ENCODE measurements at places on chromosomes 7 and 10. TPM values are rescaled to one million over a fixed set of nuclear protein-coding genes. Genes with fewer than 3 reads are reported as not detected.

UFSP1 gene
- 2.2 TPM for total RNA-seq

DNA sequence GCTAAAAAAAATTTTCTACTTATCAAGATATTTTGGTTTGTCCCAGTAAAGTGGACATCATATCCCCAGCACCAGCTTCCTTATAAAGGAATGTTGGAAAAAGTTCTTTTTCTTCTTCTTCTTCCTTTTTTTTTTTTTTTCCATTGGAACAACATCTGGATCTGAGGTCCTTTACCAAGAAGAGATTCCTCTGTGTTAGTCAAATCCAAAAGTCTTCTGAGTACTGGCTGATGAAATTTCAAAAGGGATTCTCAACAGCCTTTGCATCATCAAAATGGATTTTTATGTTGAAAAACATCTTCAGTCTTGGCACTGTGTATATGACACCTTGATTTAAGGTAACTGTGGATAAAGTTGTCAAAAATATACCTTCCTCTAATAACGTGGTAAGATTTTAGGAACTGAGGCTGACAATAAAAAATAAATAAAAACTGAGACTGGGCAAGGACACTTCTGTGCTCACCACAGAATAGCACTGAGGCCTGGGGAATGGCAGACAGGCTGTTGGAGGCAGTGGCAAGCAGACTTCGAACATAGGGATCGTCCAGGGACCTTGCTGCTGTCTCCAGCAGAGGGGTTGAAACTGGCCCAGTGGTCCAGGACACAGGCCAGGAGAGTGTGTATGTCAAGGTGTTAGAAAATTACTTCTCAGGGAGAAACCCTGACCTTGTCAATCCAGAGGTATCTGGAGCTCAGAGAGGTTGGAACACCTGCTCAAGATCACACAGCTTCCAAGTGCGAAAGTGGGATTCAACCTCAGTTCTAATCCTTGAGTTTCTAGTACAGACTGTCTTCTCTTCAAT is 130.4 kb downstream of the PTPN20 start:
- H3K27ac ChIP-seq = no peak overlapping the region
- H3K36me3 ChIP-seq = no peaks in the 10 kb centered on the region
- H3K4me1 ChIP-seq = peaks cover 4% of the 10 kb centered on the region
- H3K27me3 ChIP-seq = no peaks in the 10 kb centered on the region

DNA sequence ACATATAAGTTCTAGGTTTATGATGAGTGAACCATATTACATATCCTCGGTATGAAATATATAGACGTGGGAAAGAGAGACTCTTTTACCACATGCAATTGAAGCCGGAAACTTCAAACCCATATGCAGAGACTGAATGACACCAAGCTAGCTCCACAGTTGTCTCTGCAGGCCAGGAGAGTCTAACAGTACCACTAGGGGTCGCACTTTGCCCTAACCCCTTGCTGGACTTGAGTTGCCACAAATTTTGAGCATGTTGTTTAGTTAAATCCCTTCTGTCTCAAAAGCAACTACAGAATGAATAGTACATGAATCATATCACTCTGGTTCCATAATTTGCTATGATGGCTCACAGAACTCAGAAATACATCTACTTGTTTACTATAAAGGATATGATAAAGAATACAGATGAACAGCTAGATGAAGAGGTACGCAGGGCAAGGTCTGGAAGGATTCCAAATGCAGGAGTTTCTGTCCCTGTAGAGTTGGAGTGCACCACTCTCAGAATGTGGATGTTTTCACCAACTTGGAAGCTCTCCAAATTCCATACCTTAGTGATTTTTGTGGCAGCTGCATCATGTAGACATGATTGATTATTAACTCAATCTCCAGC is 112.4 kb upstream of the YAE1 start:
- no peak overlapping the region for H3K4me3 ChIP-seq
- no peaks in the 10 kb centered on the region for H3K4me1 ChIP-seq
- no peaks in the 10 kb centered on the region for H3K27me3 ChIP-seq

GRCh38 chr7:35993113-35993512 is 159.9 kb upstream of the EEPD1 start:
- no peak for DNase-seq
- H3K27ac ChIP-seq = no peak overlapping the region
- no peaks in the 10 kb centered on the region for H3K4me1 ChIP-seq
- H3K27me3 ChIP-seq = no peaks in the 10 kb centered on the region

DNA sequence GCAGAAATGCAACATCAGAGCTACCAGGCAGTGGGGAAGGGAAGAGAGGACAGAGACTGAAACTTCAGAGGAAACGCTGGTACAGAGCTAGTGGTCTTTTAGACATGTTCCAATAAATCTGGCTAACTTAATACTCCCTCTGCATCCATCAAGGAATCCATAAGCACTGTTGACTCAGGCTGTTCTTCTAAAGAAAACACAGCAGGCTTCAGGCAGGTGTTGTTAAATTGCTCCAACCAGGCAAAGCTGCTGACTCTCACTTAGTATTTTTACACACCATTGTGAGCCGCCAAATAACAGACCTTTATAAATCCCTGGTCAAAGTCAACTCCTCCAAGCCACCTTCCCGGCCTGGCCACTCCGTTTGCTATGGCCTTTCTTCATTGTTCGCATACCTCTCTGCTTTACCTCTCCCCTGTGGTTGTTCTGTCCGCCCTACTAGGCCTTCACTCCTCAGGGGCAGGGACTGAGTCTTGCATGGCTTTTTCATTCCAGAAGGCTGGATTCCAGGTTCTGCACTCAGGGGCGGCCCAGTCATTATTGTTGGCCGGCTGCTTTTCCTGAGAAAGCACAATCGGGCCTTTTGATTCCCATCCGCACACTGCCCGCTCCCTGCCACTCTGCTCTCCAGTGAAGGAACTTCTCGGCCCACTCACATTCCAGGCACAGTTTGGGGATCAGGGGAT is 18.4 kb downstream of the CREB3L2 start:
- H3K27ac ChIP-seq = peak overlapping the region; percentile 66
- no peaks in the 10 kb centered on the region for H3K36me3 ChIP-seq
- no peaks in the 10 kb centered on the region for H3K27me3 ChIP-seq
- peaks cover 97% of the 10 kb centered on the region for H3K4me1 ChIP-seq

GRCh38 chr10:96014473-96015102 is 28.8 kb upstream of the CCNJ start:
- H3K4me3 ChIP-seq = no peak overlapping the region
- no peaks in the 10 kb centered on the region for H3K27me3 ChIP-seq
- no peak overlapping the region for H3K27ac ChIP-seq
- H3K36me3 ChIP-seq = no peaks in the 10 kb centered on the region
- no peak for DNase-seq
- H3K4me1 ChIP-seq = no peaks in the 10 kb centered on the region

DNA sequence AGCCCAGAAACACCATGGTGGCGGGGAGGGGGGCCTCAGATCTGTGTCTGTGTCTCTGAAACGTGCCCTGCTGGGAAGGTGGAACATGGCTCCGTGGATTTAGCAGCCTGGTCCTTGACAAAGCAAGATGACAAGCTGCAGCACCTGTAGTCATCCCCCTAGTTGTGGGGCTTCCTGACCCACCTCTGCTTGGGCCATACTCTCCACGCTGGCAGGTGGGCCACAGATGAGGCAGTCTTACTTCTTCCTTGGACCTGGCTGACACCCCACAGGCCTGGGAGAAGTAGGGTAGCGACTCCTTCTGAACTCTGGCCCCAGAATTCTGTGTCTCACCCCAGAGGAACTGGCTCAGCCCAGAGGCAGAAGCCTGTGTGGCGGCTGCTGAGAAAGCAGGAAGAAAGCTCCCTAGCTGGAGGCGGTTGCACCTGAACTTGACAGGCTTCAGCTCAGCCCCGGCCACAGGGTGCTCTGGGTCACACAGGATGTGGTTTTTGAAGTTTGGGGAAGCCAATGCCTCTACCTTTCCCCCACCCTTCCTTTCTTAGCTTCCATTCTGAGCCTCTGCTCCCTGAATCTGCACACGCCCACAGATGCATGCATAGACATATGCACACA is 113.9 kb downstream of the ABLIM1 start:
- peaks cover 3% of the 10 kb centered on the region for H3K36me3 ChIP-seq
- H3K27ac ChIP-seq = no peak overlapping the region
- no peak for DNase-seq
- no peak overlapping the region for H3K4me3 ChIP-seq
- H3K4me1 ChIP-seq = peaks cover 20% of the 10 kb centered on the region

GRCh38 chr7:84336766-84337165 is 142.2 kb upstream of the SEMA3A start:
- H3K27me3 ChIP-seq = no peaks in the 10 kb centered on the region
- no peak for DNase-seq

- no peak overlapping the region for H3K27ac ChIP-seq
- no peaks in the 10 kb centered on the region for H3K27me3 ChIP-seq
- H3K36me3 ChIP-seq = no peaks in the 10 kb centered on the region
- peak; percentile 15 for DNase-seq
- no peak overlapping the region for H3K4me3 ChIP-seq
Measured at GRCh38 chr7:1675673-1676549, 5.8 kb downstream of the ELFN1 start.

DNA sequence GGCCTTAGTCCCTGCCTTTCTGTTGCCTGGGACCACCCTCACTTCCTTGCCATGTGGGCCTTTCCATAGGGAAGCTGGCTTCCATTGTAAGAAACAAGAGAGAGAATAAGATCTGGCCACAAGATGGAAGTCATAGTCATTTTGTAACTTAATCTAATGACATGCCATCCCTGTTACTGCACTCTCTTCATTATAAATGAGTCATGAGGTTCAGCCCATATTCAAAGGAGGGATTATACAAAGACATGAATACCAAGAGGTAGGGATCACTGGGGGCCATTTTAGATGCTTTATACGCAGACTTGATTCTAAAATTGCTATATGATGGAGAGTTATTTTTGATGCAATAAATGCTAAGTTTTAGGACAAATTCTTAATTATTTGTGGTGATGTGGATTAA is 75.2 kb upstream of the CELF2 start:
- H3K4me3 ChIP-seq = no peak overlapping the region
- H3K27me3 ChIP-seq = no peaks in the 10 kb centered on the region
- DNase-seq = no peak

- no peaks in the 10 kb centered on the region for H3K27me3 ChIP-seq
- no peaks in the 10 kb centered on the region for H3K4me1 ChIP-seq
- no peak overlapping the region for H3K27ac ChIP-seq
Measured at GRCh38 chr7:15086131-15086611, 183.6 kb upstream of the DGKB start.

- no peak overlapping the region for H3K4me3 ChIP-seq
- peaks cover 3% of the 10 kb centered on the region for H3K4me1 ChIP-seq
- DNase-seq = no peak
Measured at GRCh38 chr10:7861509-7862120, 43.3 kb downstream of the TAF3 start.

GRCh38 chr10:77602231-77602912 is 35.2 kb downstream of the KCNMA1 start:
- no peaks in the 10 kb centered on the region for H3K27me3 ChIP-seq
- no peaks in the 10 kb centered on the region for H3K4me1 ChIP-seq
- H3K36me3 ChIP-seq = no peaks in the 10 kb centered on the region
- no peak for DNase-seq
- H3K27ac ChIP-seq = no peak overlapping the region
